ENCODE measurements at places on chromosomes 2 and 18.

DNA sequence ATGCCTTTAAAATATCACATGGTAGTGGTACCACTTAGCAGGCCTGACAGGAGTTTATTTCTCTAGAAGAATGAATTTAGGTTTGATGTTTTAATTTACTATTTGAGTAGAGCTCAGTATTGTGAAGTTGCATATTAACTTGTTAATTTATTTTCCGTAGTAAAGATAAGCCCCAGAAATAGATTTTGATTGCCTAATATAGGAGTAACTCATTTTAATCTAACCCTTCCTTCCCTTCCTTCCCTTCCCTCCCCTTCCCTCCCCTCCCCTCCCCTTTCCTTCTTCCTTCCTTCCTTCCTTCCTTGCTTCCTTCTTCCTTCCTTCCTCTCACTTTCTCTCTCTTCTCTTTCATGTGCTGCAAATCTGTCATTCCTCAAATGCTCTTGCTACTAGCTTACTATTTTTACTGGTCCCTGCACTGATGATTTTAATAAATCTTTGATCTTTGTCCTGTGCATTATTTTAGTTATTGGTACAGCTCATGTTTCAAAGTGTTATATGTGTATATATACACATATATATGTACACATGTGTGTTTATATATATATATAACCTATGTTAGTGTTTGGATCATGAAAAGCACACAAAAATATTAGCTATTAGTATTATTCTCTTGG, 862.6 kb upstream of the CNTNAP5 start:
- no peak for DNase-seq

DNA sequence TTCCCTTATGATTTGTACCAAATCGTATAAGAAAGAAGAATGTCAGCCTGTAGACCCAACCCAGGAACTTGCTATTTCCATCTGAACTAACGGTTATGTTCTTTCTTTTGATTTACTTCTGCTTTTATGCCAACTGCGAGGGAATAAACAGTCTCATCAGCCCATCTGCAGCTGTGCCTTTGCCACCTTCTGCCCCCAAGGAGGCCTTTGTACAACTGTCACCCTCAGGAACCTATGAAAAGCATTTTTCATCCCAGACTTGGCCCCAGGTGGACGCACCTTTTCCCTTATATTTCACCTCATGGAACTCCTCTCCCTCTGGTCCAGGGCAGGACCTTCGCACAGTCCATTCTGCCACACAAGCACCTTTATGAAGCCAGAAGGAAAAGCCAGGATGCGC, 109.8 kb downstream of the AOX1 start:
- DNase-seq: no peak

- DNase-seq: no peak
These were observed 142.9 kb downstream of the BCL11A start for GRCh38 chr2:60410456-60411146.

- no peak for DNase-seq
These were observed 18.9 kb downstream of the ZRANB3 start for GRCh38 chr2:135512099-135512498.

DNA sequence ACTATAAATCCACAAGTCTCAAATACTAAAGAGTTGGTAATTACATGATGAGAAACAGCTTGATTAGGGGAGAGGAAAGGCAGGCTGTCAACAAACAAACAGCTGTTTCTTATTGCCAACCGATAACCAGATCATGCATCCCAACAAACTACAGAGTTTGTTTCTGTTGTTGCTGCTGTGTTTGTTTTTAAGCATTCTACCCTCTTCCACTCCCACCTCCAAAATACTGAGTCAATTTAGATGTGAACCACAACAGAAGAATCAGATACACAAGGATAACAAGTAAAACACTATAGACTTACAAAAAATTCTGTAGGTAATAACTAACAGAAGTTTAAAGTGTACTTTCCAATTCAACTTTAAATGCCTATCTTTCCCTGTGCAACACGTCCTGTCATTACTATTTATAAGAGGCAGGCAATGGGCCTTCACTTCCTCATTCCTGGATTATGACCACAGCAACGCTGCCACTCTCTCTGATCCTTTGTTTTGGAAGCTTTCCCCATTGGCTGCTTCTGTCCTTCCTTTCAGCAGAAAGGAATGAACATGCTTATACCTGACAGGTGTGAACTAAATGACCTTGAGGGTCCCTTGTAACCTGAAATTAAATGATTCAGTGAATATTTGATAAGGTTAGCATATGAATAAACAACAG, 152.0 kb downstream of the SRBD1 start:
- no peak for DNase-seq

DNA sequence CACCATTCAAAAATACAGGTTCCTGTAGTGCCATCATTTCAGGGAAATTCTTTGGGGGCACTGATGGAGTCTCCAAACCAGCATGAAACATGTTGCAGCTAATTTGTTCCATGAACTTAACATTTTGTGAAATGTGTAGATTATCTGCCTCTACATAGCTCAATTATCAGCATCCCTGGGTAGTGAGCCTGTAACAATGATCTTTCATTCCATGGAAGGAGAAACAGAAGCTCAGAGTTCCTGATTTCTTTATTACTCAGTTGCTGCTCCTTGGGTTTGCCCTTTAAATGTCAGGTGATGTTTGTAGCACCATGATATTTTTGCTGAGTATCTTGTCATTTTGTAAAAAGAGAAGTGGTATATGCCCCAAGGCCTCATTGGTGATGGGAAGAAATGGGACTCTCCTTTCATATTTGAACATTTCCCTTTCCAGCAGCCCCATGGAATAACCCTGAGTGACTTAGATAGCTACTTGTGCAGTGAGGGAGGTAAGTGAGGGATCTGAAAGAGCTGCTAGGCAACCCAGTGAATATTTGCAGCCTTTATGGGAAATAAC, 146.9 kb downstream of the CERS6 start:
- no peak for DNase-seq

GRCh38 chr2:188870289-188870688, 103.9 kb upstream of the COL3A1 start:
- no peak for DNase-seq

GRCh38 chr2:96477458-96477857, 27.7 kb downstream of the NEURL3 start:
- no peak for DNase-seq
